Gastroesophageal sphincter (tissue), 4 donors: ENCODE measurements at places on chromosomes 1 and 21. TPM values are rescaled to one million over a fixed set of nuclear protein-coding genes. Genes with fewer than 3 reads are reported as not detected.

DNA sequence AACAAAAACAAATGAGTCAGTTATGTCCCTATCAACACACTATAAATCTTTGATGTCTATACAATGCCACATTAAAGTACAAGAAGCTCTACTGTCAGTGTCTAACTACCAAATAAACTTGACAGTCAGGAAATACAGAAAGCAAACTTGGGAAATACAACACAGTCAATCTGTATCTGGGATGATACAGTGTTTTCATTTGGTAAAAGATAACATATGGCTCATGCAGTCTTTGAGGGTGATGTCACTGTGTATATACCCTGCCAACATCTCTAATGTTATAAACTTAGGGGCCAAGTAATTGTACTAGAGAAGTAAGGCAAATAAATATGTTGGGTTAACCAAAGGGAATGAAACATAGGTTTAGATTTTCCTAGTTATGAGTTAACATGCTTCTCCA, 552.5 kb upstream of the ADAMTS5 start:
- ATAC-seq = no peak

DNA sequence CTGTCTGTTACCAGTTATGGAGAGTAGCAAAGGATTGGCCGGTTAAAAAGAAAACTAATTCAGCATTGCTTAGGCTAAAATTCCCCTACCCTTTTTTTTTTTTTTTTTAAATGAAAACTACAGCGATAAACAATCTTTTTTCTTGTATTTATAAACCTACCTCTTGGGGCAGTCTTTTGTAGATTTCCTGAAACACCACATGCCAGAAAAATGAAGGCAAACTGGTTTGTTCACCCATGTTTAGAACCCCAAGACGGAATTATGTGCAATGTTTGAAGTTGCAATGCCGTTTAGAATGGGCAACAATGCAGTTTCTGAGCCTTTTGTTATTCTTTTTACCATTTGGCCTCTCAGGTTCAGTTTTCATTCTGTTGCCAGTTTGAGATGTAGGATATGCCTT, 59.1 kb downstream of the PRDM2 start:
- ATAC-seq = no peak

DNA sequence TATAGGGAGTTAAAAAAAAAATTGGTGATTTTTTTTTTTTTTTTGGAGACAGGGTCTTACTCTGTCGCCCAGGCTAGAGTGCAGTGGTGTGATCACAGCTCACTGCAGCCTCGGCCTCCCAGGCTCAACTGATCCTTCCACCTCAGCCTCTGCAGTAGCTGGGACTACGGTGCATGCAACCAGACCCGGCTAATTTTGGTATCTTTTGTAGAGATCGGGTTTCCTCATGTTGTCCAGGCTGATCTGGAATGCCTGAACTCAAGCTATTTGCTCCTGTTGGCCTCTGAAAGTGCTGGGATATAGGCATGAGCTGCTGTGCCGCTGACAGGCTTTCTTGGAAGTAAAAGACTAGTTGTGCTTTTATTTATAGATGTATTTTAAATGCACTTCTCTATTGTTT, 3.0 kb downstream of the CDC42 start:
- ATAC-seq = no peak

GRCh38 chr1:58249737-58250586, 296.6 kb downstream of the OMA1 start:
- no peak for ATAC-seq

DNA sequence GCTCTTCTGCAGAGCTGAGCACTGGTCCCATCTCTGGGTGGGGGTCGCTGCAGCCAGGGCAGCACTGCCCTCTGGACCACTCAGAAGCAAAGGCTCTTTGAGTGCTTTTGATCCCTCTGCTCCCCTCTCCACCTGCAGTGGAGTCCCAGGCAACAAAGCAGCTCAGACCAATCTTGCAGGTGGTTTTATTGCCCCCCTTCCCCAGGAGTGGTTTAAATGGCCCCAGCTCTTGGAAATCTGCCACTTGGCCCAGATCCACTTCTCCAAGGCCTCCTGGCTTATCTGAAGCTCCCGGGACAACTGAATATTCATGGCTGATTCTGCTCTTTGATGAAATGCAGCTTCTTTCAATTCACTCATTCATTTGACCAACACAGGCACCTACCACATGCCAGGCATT, 2.7 kb downstream of the STUM start:
- no peak for ATAC-seq

DNA sequence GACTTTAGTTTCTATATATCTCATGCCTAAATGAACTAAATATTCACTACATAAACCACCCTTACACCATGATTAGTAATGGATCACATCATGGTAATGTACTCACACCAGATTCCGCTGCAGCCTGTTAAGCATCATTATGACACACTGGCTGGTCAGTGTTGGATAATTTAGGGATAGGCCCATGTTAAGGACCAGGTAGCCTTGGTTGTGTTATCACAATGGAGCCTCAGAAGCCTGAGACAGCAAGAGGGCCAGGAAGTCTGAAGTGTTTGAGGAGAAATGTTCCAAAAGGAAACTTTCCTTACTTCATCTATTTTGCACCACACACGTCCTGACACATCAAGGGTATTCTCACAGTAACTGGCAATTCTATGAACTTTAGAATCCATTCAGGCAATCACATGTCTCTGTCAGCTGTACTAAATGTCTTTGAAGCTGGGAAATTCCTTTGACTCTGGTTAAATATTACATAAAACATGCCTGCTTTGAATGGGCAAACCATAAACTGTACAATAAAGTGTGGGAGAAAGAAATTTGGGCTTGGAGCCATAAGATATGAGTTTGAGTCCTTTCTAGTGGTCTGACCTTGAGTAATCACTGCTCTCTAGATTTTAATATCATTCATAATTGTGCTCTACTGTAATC, 105.3 kb upstream of the DPT start:
- no peak for ATAC-seq

- ATAC-seq = no peak
These were observed 2.9 kb downstream of the EIF2D start for GRCh38 chr1:206609229-206609991.

DNA sequence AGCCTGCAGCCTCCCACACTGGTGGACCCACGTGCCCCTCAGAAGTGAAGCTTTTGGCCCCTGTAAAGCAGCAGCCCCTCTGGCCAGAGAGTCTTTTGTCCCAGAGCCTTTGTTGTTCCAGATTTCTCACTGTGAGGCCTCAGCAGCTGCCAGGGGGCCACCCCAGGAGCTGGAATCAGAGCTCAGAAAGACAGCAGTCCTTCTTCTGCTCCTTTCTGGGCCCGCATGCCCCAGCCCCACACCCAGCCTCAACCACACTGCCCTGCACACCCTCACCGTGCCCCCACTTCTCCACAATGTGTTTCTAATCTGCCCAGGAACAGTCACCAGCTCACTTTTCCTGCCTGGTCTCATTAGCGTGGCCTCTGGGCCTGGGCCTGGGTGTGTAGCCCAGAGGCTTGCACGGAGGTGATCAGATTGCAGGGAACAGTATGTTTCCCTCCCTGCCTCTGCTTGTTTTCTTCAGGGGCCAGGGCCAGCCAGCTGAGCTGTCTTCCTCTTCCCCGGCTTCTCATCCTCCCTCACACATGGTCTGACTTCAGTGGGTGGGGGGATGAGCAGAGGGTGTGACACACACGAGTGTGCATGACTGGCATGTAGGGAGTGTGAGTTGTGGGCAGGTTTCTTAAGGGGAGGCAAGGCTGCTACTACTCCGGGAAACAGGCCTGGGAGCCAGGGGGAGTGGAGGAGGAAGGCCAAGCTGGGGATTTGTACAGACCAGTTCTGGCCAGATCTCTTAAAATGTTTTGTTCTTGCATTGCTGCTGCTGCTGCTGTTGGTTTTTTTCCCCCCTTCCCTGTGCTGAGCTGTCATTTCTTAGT, 82.5 kb upstream of the ZNF648 start:
- ATAC-seq = peak; percentile 94

The MTMR11 gene
- 10.6 TPM for total RNA-seq

The OR2L13 gene
- not detected for total RNA-seq
